ENCODE measurements at places on chromosomes 2 and 18.

- H3K27ac ChIP-seq, result no peak overlapping the region
- H3K4me3 ChIP-seq, result no peak overlapping the region
- no peaks in the 10 kb centered on the region for H3K4me1 ChIP-seq
- H3K36me3 ChIP-seq, result no peaks in the 10 kb centered on the region
- H3K27me3 ChIP-seq, result no peaks in the 10 kb centered on the region
These were observed 54.3 kb downstream of the RAB10 start for GRCh38 chr2:26088038-26088643.

DNA sequence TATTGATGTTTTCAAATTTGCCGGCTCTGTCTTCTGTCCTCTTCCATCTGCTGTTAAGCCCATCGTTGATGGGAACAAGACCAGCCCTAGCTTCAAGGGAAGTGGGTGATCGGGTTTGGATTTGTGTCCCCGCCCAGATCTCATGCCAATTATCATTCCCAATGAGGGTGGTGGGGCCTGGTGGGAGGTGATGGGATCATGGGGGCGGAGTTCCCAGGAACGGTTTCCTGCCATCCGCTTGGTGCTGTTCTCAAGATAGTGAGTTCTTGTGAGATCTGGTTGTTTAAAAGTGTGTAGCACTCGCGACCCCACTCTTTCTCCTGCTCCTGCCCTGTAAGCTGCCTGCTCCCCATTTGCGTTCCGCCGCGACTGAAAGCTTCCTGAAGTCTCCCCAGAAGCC lies 9.5 kb downstream of the ASB18 start:
- H3K36me3 ChIP-seq, result no peaks in the 10 kb centered on the region
- H3K27me3 ChIP-seq, result no peaks in the 10 kb centered on the region
- no peak for DNase-seq
- H3K27ac ChIP-seq, result no peak overlapping the region
- no peaks in the 10 kb centered on the region for H3K4me1 ChIP-seq

- H3K36me3 ChIP-seq, result no peaks in the 10 kb centered on the region
- no peaks in the 10 kb centered on the region for H3K4me1 ChIP-seq
- H3K27ac ChIP-seq, result no peak overlapping the region
- H3K27me3 ChIP-seq, result no peaks in the 10 kb centered on the region
- no peak overlapping the region for H3K4me3 ChIP-seq
These were observed 363.0 kb downstream of the FSIP2 start for GRCh38 chr2:186101616-186102015.

DNA sequence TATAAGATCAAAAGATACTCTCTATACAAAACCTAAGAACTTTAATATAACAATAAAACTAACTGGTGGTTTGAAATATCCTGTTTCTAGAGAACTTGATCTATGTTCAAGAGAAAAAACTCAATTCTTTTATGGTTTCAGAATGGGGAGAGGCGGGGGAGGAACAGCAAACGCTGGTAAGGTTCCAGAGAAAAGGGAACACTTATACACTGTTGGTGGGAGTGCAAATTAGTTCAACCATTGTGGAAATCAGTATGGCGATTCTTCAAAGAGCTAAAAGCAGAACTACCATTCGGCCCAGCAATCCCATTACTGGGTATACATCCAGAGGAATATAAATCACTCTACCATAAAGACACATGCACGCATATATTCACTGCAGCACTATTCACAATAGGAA lies 17.2 kb downstream of the FAM98A start:
- peaks cover 26% of the 10 kb centered on the region for H3K36me3 ChIP-seq
- no peaks in the 10 kb centered on the region for H3K4me1 ChIP-seq
- DNase-seq, result no peak
- no peak overlapping the region for H3K4me3 ChIP-seq

- H3K27ac ChIP-seq, result peak overlapping the region; percentile 73
- DNase-seq, result no peak
- H3K36me3 ChIP-seq, result no peaks in the 10 kb centered on the region
- peaks cover 3% of the 10 kb centered on the region for H3K4me1 ChIP-seq
- no peaks in the 10 kb centered on the region for H3K27me3 ChIP-seq
These were observed 122.5 kb downstream of the FHOD3 start for GRCh38 chr18:36419900-36420531.

DNA sequence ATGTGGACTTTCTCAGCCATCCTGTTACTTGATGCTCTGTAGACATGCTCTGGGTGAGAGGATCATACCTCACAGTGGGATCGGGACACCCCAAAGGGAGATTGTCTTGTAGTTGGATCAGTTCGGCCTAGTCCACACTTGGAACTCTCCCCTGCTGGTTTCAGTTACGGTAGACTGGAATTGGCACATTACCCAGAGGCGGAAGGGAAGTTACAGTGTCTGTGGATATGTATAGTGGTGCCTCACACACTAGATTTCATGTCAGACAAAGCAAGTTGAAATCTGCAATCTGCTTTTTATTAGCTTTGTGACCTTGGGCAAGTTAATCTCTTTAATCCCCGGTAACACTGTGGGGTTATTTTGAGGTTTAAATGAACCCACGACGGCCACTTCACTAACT lies 16.2 kb upstream of the CTAGE1 start:
- no peak for DNase-seq
- no peaks in the 10 kb centered on the region for H3K27me3 ChIP-seq
- H3K4me3 ChIP-seq, result no peak overlapping the region
- peaks cover 6% of the 10 kb centered on the region for H3K4me1 ChIP-seq
- no peak overlapping the region for H3K27ac ChIP-seq

GRCh38 chr18:76430636-76431035 lies 64.4 kb downstream of the ZNF516 start:
- no peak overlapping the region for H3K27ac ChIP-seq
- no peaks in the 10 kb centered on the region for H3K27me3 ChIP-seq
- no peak overlapping the region for H3K4me3 ChIP-seq
- no peak for DNase-seq

DNA sequence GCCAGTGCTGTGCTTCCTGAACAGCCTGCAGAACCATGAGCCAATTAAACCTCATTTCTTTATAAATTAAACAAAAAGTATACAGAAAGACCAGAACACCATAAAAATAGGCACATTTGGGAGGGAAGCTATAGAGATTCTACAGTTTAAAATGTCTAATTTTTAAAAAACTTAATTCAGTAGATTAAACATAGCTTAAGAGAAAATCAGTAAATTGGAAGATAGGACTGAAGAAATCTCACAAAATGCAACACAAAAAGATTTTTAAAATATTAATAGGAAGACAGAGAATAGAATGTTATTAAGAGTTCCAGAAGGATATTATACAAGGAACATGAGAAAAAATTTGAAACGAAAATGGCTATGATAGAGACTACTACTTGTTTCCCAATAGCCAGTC lies 90.5 kb upstream of the SPTBN1 start:
- no peak for DNase-seq
- no peak overlapping the region for H3K4me3 ChIP-seq
- H3K27me3 ChIP-seq, result no peaks in the 10 kb centered on the region
- H3K27ac ChIP-seq, result no peak overlapping the region

- H3K4me1 ChIP-seq, result no peaks in the 10 kb centered on the region
- H3K36me3 ChIP-seq, result no peaks in the 10 kb centered on the region
- H3K27ac ChIP-seq, result peak overlapping the region; percentile 80
These were observed 638 bp downstream of the CEP192 start for GRCh38 chr18:12991821-12992179.

GRCh38 chr2:64141674-64142405 lies 2.4 kb downstream of the PELI1 start:
- peak overlapping the region; percentile 94 for H3K4me3 ChIP-seq
- no peaks in the 10 kb centered on the region for H3K36me3 ChIP-seq
- H3K4me1 ChIP-seq, result no peaks in the 10 kb centered on the region
- H3K27me3 ChIP-seq, result no peaks in the 10 kb centered on the region
- peak overlapping the region; percentile 99 for H3K27ac ChIP-seq

- H3K4me3 ChIP-seq, result no peak overlapping the region
- H3K36me3 ChIP-seq, result no peaks in the 10 kb centered on the region
- no peaks in the 10 kb centered on the region for H3K27me3 ChIP-seq
- H3K27ac ChIP-seq, result no peak overlapping the region
- H3K4me1 ChIP-seq, result no peaks in the 10 kb centered on the region
These were observed 322.5 kb downstream of the LPIN1 start for GRCh38 chr2:12068796-12069538.

- DNase-seq, result no peak
- no peak overlapping the region for H3K27ac ChIP-seq
- H3K27me3 ChIP-seq, result no peaks in the 10 kb centered on the region
These were observed 235.9 kb upstream of the BOD1L2 start for GRCh38 chr18:56910967-56911366.

DNA sequence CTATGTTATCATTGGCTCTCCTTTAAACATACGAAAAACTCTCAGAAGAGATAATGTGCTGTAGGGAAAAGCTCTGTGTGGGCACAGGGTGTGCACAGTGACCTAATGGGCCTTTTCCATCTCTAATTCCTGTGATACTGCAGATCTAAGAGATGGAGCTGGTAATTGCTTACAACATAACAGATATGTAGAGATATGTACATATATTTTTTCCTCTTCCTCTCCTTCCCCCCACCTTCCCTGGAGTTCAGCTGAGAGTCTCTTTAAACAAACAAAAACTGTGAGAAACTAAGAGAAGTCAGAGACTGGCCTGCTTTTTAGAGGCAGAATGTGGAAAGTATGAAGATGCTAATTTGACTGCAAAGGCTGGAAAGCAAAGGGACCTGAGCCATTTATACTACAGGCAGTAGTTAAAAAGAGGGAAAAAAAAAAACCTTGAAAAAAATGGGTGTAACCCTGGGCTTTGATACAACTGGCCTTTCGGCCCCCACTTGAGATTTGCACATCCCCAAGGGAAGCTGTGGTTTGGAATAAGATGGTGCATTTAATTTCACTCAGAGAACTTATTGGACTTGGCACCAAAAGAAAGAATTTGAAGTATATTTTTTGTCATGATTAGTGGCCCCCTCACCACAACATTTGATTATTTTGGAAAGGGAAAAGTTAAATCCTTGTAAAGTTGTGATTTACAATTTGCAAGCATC lies 502.2 kb upstream of the ZEB2 start:
- DNase-seq, result no peak
- no peaks in the 10 kb centered on the region for H3K36me3 ChIP-seq
- peak overlapping the region; percentile 55 for H3K27ac ChIP-seq
- no peaks in the 10 kb centered on the region for H3K27me3 ChIP-seq
- H3K4me3 ChIP-seq, result peak overlapping the region; percentile 22
- peaks cover 3% of the 10 kb centered on the region for H3K4me1 ChIP-seq

DNA sequence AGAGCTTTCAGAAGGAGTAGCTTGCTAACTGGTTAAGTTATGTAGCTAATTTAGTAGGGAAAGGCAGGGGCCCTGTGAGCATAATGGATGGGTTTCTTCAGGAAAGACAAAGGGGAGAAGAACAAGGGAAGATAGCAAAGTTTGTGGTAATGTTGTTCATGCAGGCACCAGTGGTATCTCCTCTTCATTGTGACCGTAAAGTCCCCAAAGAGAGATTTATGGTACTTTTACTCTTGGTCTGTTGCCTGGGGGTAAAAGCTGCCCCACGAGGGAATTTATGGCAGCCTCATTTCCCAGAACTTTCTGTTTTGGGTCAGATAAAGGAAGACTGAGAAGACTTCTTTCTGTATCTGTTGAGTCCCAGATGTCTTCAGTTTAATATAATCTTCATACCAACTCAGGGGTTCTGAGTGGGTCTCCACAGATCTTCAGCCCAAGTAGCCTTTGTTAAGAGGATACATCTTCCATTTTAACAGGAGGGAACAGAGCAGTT lies 27.5 kb downstream of the MALT1 start:
- peaks cover 13% of the 10 kb centered on the region for H3K36me3 ChIP-seq
- no peak for DNase-seq
- H3K4me1 ChIP-seq, result no peaks in the 10 kb centered on the region
- H3K4me3 ChIP-seq, result no peak overlapping the region
- H3K27ac ChIP-seq, result no peak overlapping the region

- no peaks in the 10 kb centered on the region for H3K36me3 ChIP-seq
- no peak for DNase-seq
- H3K27me3 ChIP-seq, result no peaks in the 10 kb centered on the region
These were observed 563.9 kb upstream of the NRXN1 start for GRCh38 chr2:51595836-51596235.

DNA sequence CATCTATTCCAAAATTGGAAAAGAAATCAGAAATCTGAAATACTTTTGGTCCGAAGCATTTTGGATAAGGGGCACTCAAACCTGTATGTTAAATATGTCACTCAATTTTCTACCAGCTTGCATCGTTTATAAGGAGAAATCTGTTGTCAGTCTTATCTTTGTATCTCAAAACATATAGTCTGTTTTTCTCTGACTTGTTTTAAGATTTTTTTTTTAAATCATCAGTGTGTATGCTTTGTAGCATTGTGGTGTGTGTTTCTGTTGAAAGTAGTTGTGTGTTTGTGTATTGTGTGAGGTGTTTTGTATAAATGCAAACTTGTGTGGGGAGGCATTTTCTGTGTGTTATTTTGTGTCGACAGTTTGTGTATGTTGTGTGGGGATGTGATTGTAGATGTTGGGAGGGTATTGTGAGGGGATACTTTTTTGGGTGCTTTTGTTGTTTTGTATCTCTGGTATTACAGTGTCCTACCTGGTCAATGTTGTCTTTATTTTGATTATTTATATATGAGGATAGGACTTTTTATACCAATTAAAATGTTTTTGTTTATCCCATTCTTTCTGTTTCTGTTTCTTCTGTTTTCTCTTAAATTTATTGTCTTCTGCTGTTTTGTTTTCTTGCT lies 30.9 kb downstream of the SMCHD1 start:
- no peak overlapping the region for H3K27ac ChIP-seq
- peaks cover 58% of the 10 kb centered on the region for H3K36me3 ChIP-seq
- no peaks in the 10 kb centered on the region for H3K4me1 ChIP-seq
- DNase-seq, result no peak
- no peak overlapping the region for H3K4me3 ChIP-seq

GRCh38 chr2:152467677-152468410 lies 132.9 kb downstream of the FMNL2 start:
- peaks cover 52% of the 10 kb centered on the region for H3K4me1 ChIP-seq
- H3K27me3 ChIP-seq, result no peaks in the 10 kb centered on the region
- H3K27ac ChIP-seq, result peak overlapping the region; percentile 37
- H3K36me3 ChIP-seq, result no peaks in the 10 kb centered on the region
- DNase-seq, result no peak
- H3K4me3 ChIP-seq, result no peak overlapping the region

GRCh38 chr2:14557111-14557510 lies 75.4 kb upstream of the LRATD1 start:
- no peak overlapping the region for H3K27ac ChIP-seq
- no peaks in the 10 kb centered on the region for H3K36me3 ChIP-seq
- H3K4me1 ChIP-seq, result no peaks in the 10 kb centered on the region
- H3K27me3 ChIP-seq, result no peaks in the 10 kb centered on the region
- H3K4me3 ChIP-seq, result no peak overlapping the region

DNA sequence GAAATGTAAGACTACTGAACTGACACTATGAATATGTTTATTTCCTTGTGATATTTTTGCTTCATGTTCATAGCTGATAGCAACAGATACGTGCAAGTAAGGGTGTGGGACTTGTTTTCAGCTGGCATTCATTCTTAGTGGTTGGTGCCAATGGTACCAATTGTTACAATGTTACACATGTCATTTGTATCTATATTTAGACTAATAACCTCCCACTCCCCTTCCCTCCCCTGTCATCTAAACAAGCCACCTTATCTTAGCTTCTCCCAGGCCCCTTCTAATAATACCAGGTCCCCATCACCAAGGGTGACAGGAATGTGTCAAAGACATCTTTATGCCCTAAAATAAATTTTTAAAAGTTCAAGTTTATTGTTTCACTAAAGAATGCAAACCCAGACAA lies 294.7 kb upstream of the FAM98A start:
- no peaks in the 10 kb centered on the region for H3K4me1 ChIP-seq
- no peak overlapping the region for H3K27ac ChIP-seq
- H3K36me3 ChIP-seq, result no peaks in the 10 kb centered on the region
- DNase-seq, result no peak
